ENCODE measurements at places on chromosomes 4 and X.

DNA sequence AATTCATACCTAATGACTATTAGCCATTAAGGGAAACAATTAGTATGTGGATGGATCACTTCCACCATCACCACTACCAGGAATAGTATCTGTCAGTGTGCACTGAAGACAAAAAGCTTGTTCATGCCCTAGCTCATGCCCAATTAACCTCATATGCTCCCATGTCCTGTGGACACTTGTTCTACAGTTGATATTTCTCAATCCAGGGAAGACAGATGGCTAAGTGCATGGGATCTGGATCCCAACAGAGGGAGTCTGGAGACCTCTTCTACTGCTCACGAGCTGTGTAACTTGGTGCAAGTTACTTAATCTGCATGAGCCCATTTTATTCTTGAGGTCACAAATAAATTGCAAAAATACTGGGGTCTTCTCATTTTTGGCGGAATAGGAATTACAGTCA is 23.7 kb downstream of the AMOT start:
- DNase-seq = no peak

DNA sequence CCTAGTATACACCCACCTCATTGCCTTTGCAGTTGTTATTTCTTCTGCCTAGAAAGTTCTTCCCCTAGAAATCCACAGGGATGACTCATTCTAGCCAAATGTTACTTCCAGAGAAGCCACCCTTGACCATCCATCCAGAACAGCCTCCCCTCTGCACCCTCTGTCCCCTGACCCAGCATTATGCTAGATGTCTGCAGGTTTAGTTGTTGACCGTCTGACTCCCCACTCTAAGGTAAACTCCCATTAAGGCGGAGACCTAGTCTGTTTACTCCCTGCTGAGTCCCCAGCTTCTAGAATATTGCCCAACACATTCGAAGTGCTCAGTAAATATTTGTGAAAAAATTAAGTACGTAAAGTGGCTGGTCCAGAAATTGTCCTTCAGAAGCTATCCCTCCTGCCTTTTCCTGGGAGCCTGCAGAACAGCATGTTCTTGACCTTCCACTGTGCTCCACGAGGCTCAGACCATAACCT is 11.0 kb downstream of the SRD5A3 start:
- DNase-seq = no peak

- DNase-seq = no peak
Measured at GRCh38 chr4:132865458-132865857, 283.6 kb upstream of the PCDH10 start.

GRCh38 chr4:113292371-113293042 is 243.1 kb downstream of the ANK2 start:
- peak; percentile 38 for DNase-seq

DNA sequence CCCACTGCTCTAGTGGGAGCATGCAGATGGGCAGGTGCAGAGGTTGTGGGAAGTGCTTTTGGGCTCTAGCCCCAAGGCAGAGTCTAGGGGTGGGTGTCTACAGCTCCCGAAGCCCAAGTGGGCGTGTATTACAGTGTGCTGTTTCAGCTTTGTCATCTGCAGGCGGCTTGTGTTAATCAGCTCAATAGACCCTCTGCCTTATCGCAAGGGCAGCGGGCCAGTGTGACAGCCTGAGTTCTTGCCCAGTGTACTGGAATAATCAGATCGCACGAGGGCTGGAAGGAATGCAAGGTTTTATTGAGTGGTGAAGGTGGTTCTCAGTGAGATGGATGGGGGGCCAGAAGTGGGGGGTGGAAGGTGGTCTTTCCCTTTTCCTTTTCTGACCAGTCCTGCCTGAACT is 529.4 kb upstream of the AMOT start:
- DNase-seq = no peak

- no peak for DNase-seq
Measured at GRCh38 chrX:66988331-66988730, 349.5 kb upstream of the EDA2R start.

GRCh38 chr4:4685810-4686795 is 144.3 kb upstream of the STX18 start:
- no peak for DNase-seq

DNA sequence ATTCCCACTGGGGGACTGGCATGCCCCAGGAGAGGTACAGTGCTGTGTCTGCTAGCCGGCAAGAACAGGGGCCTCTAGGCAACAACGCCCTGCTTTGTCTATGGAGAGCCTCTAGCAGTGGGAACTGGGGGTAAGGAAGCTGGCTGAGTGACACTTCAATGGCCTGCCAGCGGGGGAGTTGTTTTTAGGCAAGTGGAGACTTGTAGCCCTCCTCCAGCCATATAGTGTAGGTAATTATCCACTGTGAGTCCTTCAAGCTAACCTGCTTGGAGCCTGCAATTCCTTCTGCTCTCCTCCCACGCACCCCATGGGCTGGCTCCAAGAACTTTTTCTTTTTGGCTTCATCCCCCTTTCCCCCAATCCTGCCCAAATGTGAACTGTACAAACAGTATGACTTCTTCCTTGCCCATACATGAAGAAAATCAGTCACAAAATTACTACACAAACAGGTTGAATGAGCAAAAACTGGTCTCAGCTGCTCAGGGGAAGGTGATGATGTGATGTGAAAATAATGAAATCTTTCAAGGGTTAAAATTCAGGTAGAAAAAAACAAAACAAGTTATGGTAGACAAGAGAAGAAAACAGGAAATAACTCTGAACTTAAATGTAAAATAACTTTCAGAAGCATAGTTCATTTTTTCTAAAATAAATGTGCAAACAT is 33.1 kb downstream of the LEF1 start:
- DNase-seq = no peak

DNA sequence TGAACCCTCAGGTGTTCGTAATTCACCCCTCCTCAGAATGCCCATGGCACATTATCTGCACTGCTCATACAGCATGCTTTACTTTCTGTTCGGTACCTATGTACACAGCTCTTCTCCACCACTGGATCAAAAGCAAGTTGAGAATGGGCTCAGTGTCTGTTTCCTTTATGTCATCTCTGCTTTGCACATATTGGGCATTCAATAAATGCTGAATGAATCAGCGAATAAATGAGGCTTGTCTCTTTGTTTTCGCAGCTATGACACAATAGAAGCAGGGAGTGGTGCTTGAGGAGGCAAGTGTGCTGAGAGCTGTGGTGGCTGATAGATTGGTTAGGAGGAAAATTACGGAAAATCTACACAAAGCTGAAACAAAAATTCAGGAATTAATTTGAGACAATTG is 109.1 kb upstream of the VMA21 start:
- no peak for DNase-seq

GRCh38 chr4:137375111-137375850 is 157.0 kb downstream of the PCDH18 start:
- DNase-seq = no peak

GRCh38 chr4:159010563-159011260 is 92.2 kb upstream of the RAPGEF2 start:
- no peak for DNase-seq

GRCh38 chrX:11341274-11342201 is 48.3 kb downstream of the AMELX start:
- no peak for DNase-seq

DNA sequence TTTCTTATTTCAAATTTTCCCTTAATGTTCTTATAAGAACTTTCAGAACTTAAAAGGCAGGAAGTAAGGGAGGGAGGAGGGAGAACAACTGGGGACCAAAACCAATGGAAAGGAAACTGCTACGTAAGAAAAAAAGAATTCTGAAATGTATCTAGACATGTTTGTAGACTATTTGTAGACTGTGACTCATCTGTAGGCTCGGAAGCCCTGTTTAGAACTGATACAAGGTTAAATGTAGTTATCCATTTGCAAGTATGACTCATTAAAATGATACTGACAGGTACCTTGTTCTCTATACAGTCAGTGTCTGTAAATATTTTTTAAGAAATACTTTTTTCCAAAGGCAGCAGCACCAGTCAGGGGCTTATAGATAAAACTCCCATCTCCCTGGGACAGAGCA is 202.0 kb downstream of the DHX15 start:
- DNase-seq = no peak

- no peak for DNase-seq
Measured at GRCh38 chr4:188867796-188868195, 728.6 kb downstream of the TRIML1 start.

- peak; percentile 64 for DNase-seq
Measured at GRCh38 chr4:99383833-99384392, 31.4 kb upstream of the ADH1C start.

Data from right renal cortex interstitium (tissue), 3 donors.